Sigmoid colon (tissue), 7 donors: ENCODE measurements at places on chromosomes 1 and 21. TPM values are rescaled to one million over a fixed set of nuclear protein-coding genes. Genes with fewer than 3 reads are reported as not detected.
A peak's percentile ranks its signal among the peaks of the same experiment; 100 is the strongest.

DNA sequence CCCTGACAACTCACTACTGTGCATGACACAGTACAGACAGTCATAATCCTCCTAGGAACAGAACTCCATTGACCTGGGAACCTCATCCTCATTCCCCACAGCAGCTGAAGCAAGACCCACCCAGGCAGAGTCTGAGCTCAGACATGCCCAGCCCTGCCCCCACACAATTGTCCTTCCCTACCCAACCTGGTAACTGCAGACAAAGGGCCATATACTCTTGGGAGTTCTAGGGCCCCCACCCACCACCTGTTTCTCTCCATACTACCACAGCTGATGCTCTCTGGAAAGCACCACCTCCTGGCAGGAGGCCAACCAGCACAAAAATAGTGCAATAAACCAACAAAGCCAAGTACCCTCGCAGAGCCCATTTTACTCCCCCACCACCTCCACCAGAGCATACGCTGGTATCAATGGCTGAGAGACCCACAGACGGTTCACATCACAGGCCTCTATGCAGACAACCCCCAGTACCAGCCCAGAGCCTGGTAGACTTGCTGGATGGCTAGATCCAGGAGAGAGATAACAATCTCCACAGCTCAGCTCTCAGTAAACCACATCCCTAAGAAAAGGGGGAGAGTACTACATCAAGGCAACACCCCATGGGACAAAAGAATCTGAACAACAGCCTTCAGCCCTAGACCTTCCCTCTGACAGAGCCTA is 159.7 kb upstream of the CXADR start:
- no peaks in the 10 kb centered on the region for H3K27me3 ChIP-seq
- no peaks in the 10 kb centered on the region for H3K36me3 ChIP-seq
- no peaks in the 10 kb centered on the region for H3K4me1 ChIP-seq
- no peak overlapping the region for H3K27ac ChIP-seq

- no peak for DNase-seq
- no peaks in the 10 kb centered on the region for H3K36me3 ChIP-seq
- H3K4me3 ChIP-seq, result no peak overlapping the region
- peaks cover 35% of the 10 kb centered on the region for H3K4me1 ChIP-seq
- peaks cover 32% of the 10 kb centered on the region for H3K27me3 ChIP-seq
- H3K27ac ChIP-seq, result no peak overlapping the region
Measured at GRCh38 chr1:11649237-11649623, 5.0 kb downstream of the FBXO2 start.

DNA sequence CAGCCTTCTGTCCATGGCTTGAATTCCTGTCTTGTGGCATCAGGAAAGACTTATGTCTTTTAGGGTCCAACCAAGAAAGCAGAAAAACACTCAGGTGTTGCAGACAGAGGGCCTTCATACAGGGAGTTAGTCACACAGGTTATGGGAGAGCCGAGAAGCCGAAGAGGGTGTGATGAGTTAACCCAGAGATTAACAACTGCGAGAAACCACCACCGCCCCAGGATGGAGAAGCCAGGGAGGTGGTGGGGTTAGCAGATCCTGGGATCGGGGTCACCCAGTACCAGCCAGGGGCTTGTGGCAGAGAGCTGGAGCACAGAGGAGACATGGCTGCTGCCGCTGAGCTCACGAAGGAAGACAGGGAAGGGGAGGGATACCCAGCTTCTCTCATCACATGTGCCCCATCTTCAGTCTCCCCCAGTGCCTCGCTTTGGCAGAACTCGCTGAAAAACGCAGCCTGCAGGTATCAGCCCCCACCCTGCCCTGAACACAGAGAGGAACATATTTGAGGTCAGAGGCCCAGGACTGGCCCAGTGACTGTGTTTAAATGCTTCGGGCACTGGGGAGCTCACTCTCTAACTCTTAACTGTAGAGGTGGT is 58.7 kb downstream of the RUNX3 start:
- peaks cover 9% of the 10 kb centered on the region for H3K27me3 ChIP-seq
- H3K4me1 ChIP-seq, result no peaks in the 10 kb centered on the region
- no peak overlapping the region for H3K4me3 ChIP-seq
- no peaks in the 10 kb centered on the region for H3K36me3 ChIP-seq

DNA sequence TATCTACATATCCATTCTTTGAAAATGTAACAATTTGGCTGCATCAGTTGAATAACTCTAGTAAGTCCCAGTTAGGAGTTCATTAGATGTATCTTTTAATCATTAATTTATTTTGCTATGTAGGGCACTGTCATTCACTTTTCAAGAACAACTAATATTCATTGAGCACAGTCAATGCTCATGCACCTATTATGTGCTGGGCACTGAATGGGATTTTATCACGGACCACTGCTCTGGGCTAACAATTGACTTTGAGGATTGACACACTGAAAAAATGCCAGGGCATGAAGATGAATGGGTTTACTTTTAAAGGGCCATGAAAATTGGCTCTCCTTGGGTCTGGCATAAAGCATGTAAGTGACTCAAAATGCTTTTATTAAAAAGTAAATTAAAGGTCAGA is 375.2 kb downstream of the PLPP3 start:
- H3K36me3 ChIP-seq, result no peaks in the 10 kb centered on the region
- H3K27me3 ChIP-seq, result no peaks in the 10 kb centered on the region

DNA sequence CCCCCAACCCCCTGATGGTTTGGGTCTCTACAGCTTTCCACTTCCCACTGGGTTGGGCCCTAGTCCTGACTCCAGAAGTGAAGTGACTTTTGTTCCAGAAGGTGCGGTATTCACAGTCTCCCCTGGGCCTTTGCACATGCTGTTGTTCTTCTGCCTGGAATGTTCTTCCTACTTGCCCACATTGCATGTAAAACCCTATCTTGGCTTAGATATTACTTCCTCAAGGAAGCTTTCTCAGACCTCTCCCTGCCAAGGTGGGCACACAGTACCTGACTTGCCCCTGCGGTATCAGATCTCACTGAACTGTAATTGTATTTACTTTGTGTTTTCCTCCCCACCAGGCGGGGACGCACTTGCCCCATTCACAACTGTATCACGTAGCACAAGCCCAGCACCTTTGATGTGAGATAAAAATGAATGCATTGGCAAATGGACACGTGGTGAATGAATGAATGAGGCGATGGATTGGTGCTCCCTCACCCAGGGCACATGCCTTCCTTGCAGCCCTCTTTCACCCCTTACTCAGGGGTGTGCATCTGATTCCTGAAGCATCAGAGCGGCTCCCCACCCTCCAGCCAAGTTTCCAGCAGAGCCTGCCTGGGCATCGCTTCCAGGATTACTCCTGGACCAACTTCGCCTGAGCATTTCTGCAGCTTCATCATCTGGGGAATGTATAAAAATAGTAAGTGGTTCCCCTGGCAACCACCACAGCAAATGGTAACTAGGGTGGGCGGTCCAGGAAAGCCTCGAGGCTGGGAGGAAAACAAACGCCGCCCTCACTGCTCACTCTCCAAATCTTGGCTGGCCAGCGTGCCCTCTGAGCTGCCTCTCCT is 19.8 kb downstream of the NENF start:
- DNase-seq, result peak; percentile 61
- no peak overlapping the region for H3K4me3 ChIP-seq
- peak overlapping the region; percentile 47 for H3K27ac ChIP-seq

DNA sequence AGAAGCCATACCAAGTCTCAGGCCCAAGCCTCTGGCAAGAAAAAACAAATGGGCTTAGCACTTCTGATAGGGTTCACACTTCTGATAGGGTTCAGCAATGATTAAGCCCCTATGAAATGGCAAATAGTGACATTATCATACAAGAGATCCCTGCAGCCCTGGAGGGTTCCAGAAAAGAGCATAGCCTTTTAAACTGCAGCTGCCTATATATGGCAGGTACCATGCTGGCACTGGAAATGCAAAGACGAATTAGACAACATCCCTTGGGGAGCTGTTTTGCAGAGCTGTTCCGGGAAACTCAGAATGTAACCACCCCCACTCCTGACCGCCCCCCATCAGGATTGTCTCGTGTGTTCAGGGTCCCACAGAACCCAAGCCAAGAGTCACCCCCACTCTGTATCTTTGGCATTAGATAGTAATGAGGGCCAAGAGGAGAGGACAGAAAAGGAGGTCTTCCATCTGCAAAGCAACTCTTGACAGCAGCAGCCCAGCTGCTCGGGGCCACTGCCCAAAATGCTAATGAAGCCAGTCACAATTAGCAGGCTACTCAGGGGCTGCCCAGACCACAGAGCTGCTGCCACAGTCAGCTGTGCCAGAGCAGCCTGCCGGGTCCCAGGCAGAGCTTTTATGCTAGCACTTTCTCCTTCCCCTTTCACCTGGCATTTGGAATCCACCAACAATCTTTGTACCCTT is 50.9 kb downstream of the ITPKB start:
- H3K27ac ChIP-seq, result no peak overlapping the region
- DNase-seq, result peak; percentile 59
- H3K36me3 ChIP-seq, result no peaks in the 10 kb centered on the region
- H3K27me3 ChIP-seq, result no peaks in the 10 kb centered on the region
- H3K4me3 ChIP-seq, result no peak overlapping the region
- peaks cover 100% of the 10 kb centered on the region for H3K4me1 ChIP-seq

- no peaks in the 10 kb centered on the region for H3K4me1 ChIP-seq
- H3K27ac ChIP-seq, result no peak overlapping the region
- H3K4me3 ChIP-seq, result no peak overlapping the region
- H3K36me3 ChIP-seq, result no peaks in the 10 kb centered on the region
- no peak for DNase-seq
Measured at GRCh38 chr1:231887866-231888265, 261.3 kb downstream of the DISC1 start.

The UMODL1 gene
- polyA plus RNA-seq, result not detected

The FAM72C gene
- 0.46 TPM for polyA plus RNA-seq

- H3K4me1 ChIP-seq, result no peaks in the 10 kb centered on the region
- peak overlapping the region; percentile 46 for H3K27ac ChIP-seq
- H3K4me3 ChIP-seq, result no peak overlapping the region
- H3K27me3 ChIP-seq, result no peaks in the 10 kb centered on the region
Measured at GRCh38 chr21:34807881-34808568, 139.2 kb downstream of the CLIC6 start.

DNA sequence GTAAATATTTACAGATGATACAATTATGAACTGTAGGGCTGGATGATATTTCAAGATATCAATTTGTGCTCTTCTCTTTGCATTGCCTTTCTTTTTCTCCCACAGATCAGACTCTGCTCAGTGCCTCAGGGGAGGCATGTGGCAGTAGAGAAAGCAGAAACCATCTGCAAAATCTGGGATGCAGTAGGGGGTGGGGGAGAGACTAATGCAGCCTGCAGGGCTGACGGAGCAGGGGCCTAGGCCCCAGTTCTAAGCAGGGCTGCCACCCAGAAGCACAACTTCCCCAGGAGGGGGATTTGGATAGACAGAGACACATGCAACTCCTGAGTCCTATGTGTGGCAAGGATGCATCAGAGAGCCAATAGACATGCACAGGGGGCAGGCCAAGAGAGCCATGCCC is 511.6 kb downstream of the SMYD3 start:
- H3K4me3 ChIP-seq, result no peak overlapping the region
- H3K27ac ChIP-seq, result no peak overlapping the region
- H3K4me1 ChIP-seq, result peaks cover 8% of the 10 kb centered on the region
- DNase-seq, result no peak
- H3K36me3 ChIP-seq, result no peaks in the 10 kb centered on the region

DNA sequence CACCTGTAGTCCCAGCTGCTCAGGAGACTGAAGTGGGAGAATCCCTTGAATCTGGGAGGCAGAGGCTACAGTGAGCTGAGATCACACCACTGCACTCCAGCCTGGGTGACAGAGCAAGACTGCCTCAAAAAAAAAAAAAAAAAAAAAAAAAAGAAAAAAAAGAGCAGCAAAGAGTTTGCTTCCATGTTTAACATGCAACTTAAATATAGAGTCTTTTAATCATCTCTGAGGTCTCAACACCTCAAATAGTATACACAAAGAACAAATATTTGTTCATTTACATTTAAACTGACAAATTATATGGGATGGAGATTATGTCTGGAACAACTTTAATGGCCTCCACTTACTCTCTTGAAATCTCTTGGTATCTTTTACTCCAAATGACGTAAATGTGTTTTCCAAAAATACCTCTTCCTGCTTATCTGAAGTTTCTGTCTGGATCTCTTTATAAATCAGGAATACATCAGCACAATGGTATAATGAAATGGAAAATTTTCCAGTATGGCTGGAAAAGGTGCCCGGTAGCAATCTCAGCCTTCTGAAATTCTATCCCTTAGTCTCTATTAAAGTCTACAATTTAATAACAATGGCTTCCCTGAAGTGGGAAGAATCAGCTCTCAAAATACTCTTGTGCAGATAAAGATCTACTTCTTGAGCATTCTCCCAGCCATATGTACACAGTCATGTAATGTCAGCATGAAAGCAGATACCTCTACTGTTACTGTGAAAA is 258.5 kb downstream of the OMA1 start:
- H3K27ac ChIP-seq, result no peak overlapping the region
- H3K4me1 ChIP-seq, result no peaks in the 10 kb centered on the region
- H3K4me3 ChIP-seq, result no peak overlapping the region

The KRTAP12-2 gene
- not detected for polyA plus RNA-seq

DNA sequence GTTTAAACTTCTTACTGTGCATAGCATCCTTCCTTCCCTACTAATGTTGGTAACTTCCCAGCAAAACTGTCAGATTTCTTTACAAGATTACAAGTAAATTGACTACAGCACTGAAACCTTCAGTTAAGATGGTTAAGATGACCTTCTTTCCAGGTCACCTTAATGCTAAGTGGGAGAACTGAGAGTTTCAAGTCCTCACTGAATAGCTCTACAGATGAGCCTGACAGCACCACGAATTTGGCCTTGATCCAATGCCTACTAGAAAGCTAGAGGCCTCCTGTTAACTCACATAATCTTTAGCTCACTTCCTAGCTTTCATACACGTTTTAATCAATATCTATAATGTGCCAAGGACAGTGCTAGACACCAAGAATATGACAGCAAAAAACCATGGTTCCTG is 276.0 kb upstream of the PLD5 start:
- no peaks in the 10 kb centered on the region for H3K4me1 ChIP-seq
- no peak for DNase-seq
- no peak overlapping the region for H3K4me3 ChIP-seq
- no peaks in the 10 kb centered on the region for H3K27me3 ChIP-seq

GRCh38 chr1:21899267-21899810 is 37.8 kb downstream of the HSPG2 start:
- DNase-seq, result no peak
- peaks cover 100% of the 10 kb centered on the region for H3K4me1 ChIP-seq
- H3K27me3 ChIP-seq, result no peaks in the 10 kb centered on the region
- H3K27ac ChIP-seq, result peak overlapping the region; percentile 99
- no peak overlapping the region for H3K4me3 ChIP-seq

- no peak for DNase-seq
- no peaks in the 10 kb centered on the region for H3K27me3 ChIP-seq
Measured at GRCh38 chr1:96409689-96410088, 311.9 kb upstream of the PTBP2 start.

The LCE1D gene
- not detected for polyA plus RNA-seq

The IGSF21 gene
- polyA plus RNA-seq, result 0.55 TPM

The SPATA1 gene
- polyA plus RNA-seq, result 0.44 TPM

The OPRD1 gene
- 0.31 TPM for polyA plus RNA-seq

- no peak overlapping the region for H3K4me3 ChIP-seq
- H3K36me3 ChIP-seq, result no peaks in the 10 kb centered on the region
- no peak for DNase-seq
Measured at GRCh38 chr1:13703558-13704490, 3.8 kb downstream of the PRDM2 start.
